Activated T-helper 2 cell treated with anti-CD3 and anti-CD28 coated beads, Interferon-gamma antibody, Interleukin-2, Interleukin-4, amounts not matched to agents 10 μg/mL and 5 μg/mL and 100 μg/mL, durations not matched to agents 14 hours and 24 hours and 36 hours (primary cell): ENCODE measurements at places on chromosomes 7 and 10. TPM values are rescaled to one million over a fixed set of nuclear protein-coding genes. Genes with fewer than 3 reads are reported as not detected.

DNA sequence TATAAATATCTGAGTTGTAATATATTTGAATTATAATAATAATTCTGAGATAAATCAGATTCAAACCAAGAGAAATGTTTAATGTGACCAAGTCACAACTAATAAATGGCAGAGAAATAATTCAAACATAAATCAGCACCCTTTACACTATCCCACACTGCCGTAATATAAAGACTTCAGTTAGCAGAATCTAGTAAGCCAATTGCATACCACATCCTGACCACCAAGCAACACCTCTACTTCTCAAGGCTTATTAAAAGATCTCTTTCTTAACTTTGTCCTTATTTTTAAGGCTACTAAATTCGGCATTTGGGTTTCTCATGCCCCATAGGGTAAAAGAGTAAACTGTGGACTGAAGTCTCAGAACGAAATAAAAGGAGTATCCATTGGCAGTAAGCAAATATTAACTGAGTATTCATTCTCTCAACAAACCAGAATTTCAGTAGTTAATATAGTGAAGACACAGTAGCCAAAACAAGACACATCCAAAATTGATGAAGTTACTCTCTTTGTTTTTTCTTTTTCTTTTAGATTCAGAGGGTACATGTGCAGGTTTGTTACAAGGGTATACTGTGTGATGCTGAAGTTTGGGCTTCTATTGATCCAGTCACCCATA is 14.8 kb downstream of the ACBD5 start:
- no peak for DNase-seq

- peak; percentile 30 for DNase-seq
These were observed 2.4 kb upstream of the EGR2 start for GRCh38 chr10:62818426-62819011.

DNA sequence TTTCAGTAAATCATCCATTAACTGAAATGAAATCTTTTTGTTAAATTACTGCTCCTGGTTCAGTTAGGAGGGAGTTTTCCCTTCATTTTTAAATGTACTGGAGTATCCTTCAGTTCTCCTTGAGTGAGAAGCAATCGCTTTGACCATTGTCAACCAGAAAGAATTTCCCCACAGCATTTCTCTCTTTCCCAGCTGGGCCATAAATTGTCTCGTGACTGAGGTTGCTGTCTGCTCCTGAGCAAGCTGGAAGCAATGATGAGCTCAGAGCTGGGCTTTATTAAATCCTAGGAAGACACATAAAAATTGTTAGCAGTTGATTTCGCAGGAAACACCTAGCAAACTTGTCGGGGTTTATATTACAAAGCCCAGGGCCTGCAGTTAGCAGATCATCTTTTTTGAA is 102.0 kb upstream of the INSYN2A start:
- DNase-seq, result no peak

The MEIG1 gene
- total RNA-seq, result 0.62 TPM in 1 of 2 replicates, not detected in the other

DNA sequence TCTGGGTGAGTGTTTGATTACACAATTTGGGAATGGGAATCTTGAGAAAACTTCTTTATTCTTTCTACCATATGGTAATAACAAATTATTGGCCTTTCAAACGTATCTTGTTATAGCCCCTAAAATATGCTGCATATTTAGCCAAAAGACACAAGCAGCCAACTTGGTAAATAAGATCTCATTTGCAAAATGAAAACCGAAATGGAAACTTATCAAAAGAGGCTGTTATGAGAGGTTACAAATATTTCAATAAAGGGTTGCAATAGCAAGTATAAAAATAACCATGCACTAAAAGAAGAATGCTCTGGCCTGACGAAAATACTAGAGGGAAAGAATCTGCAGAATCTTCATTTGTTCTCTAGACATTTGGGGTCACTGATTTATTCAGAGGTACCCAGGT is 259.5 kb upstream of the LRRN3 start:
- DNase-seq, result no peak

GRCh38 chr7:67391168-67391567 is 394.5 kb downstream of the TYW1 start:
- DNase-seq, result no peak

DNA sequence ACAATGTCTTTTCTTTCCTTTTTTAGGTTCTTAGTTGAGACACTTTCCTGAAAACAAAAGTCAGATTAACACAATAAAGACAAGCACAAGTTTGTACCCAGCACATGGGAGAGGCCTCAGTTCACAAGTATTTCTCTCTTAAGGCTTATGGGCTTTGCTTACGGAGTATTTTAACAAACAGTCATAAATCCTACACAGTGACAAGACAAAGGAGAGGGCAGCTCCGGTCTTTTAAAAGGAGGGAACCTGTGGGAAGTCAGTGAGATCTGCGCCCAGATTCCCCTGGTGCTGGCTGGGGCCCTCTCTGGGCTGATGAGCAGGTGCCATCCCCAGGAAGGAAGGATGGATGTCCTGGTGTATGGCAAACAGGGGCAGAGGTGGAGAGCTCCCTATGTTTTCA is 398.6 kb downstream of the ACTR3B start:
- no peak for DNase-seq

DNA sequence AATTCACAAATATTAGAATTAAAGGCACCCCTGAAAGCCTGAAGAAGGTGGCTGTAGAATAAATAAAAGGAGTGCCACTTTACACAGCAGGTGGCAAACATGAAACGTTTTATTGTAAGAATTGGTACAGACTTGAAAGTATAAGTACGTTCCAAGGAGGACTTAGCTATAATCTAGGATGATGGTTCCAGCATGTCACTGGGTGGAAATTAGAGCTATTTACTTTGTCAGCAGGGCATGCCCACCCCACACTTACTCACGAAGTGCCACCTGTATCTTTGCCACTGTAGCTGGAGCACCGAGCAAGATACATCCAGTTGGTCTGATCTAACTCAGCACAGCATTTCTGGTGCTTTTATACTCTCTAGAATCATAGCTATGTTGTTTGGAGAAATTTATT is 97.8 kb downstream of the GRM8 start:
- no peak for DNase-seq

GRCh38 chr7:73904219-73905137 is 43.5 kb downstream of the TMEM270 start:
- DNase-seq, result no peak

GRCh38 chr7:108235451-108236061 is 105.4 kb upstream of the LAMB4 start:
- no peak for DNase-seq

The SPDYE5 gene
- total RNA-seq, result not detected in 2 replicates

The ATXN7L1 gene
- 11.1 and 12.4 TPM in 2 replicates for total RNA-seq
